ENCODE measurements at places on chromosomes 6 and 20.

DNA sequence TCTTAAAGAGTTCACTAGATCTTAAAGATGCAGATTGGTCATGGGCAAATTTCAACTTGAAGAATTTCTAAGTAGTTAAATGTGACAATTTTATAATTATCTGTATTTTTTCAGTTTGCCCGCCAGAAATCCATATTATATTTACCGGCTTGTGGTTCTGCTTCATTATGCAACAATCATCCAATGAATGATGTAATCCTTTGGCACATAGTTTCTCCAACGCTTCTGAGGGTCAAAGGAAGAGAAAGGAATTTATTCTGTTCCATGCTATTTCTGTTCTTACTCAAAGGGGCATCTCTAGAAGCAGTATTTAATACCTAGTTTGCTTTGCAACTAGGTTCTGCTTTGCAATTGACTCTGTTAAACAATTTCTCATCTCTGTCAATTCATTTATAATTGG, 359.3 kb upstream of the PLCB4 start:
- no peak for DNase-seq

GRCh38 chr20:19427913-19428312, 215.5 kb downstream of the SLC24A3 start:
- DNase-seq = no peak

DNA sequence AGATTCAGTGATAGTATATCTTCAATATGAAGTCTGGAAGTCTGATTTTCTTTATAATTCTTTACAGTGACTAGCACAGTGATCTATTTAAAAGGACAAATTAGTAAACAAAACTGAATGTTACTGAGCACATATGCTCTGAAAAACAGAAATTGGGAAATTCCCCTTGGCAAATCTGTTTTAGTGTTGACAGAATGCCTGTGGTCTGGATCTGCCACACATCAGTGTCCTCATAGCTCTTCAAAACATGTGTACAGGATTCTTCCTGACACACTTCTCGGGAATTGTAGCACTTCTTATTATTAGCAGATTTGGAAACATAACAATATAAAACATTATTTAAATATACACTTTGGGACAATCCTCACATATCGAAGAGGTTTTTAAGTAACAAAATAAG, 354.3 kb downstream of the COL12A1 start:
- no peak for DNase-seq

- DNase-seq = no peak
These were observed at the start of gene UBD for GRCh38 chr6:29559524-29560287. Gene UBD (minus strand): TSS chr6:29559732. CDS start chr6:29559701, 31 bp downstream.

DNA sequence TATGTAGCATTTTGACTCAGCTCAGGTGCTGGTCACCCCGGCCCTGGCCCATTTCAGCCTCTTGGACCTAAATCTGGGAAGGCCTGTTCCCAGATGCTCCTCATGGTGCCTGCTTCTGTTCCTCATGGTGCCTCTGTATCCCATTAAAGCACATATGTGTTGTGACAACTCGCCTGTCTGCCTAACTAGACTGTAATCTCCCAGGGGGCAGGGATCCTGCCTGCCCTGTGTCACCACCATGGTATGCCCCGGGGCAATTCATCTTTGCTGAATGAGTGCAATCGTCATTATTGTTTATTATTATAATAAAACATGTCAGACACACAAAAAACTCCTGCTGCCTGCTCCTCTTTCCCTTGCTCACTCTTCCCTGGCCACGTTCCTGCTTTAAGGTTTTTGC, 62.0 kb downstream of the ZFP64 start:
- DNase-seq = no peak

GRCh38 chr6:105196076-105196475, 16.3 kb upstream of the POPDC3 start:
- no peak for DNase-seq

DNA sequence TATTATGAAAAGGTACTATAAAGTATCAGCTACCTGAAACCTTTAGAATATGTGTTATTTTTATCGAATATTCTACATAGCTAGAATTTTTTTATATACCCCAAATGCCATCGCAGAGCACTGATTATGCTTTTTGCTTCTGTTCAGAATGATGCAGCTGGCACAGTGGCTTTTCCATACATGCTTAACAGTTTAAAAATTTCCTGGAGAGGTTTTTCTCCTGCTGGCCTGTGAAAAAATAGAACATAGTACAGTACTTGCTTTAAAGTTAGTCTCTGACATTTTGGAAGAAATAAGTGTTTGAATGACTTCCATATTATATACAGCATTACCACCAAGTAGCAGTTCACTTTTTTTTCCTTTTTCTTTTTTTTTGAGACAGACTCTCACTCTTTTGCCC, 5.3 kb downstream of the DOP1A start:
- DNase-seq = no peak

DNA sequence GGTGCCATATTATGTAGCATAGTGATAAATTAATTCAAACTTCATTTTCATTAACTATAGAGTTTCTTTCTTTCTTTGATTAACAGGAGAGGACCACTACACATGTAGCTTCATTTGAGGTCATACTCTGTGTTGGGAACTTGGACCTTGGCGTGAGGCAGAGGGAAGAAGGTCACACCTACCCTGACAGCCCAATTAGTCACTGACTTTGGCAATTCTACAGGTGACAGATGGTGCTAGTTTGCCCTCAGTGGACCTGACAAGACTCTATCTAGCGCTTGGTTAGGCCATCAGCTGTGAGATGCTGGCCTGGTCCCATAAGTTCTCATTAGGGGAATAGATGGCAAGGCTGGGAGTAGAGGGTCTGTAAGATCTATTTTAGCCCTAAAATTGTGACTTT, 14.2 kb downstream of the SLX4IP start:
- DNase-seq = no peak

DNA sequence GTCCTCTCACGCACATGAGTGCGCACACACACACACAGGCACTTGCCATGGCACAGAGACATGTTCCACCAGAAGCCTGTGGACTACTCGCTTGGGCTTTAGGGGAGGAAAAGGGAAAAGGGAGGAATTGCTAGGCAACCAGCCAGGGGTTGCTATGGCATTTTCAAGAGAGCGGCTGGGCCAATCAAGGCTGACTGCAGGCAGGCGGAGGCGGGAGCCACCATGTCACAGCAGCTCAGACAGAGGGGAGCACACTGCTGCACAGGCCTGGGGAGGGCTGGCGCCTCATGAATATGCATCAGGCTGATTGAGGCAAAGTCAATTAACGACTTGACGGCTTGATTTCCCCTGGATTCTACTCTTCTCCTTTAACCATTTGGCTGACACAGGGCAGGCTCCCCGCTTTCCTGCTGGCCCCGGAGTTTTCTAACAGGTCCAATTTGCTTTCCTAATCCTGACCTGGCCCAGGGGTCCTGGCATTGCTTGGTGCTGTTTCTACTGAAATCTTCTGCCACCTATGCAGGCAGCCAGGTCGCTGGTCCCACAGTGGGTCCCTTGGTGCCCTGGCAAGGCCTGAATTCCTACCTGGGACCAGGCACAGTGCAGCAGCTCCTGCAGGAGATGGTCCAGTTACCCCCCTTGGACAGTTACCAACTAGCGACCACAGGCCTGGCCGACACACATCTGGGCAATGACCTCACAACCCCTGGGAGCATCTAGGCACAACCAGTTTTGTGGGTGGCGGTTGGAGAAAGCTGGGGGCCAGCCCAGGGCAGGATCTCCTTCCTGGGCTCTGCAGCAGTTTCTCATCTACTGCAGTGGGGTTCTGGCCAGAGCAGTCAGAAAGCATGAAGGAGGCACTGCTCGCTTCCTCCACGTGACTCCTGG, 52.1 kb downstream of the YTHDF1 start:
- DNase-seq = no peak

DNA sequence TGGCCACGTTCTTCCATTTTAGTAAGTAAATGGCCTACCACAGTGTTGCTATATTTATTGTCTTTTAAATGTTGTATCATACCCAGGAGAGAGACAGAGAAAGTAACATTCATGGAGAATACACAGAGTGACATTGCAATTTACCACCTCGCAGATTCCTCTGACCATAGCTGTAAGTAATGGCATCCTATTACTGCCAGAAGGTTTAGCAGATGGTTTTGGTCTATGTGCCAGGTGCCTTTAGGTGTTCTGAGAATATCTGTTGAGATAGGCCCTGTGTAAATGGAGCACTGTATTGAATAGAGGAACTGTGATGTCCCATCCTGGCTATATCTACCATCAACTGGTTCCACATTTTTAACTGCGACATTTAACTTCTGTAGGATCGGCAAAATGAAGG, 559.6 kb downstream of the KIF16B start:
- no peak for DNase-seq

GRCh38 chr20:51608061-51608460, 65.5 kb upstream of the NFATC2 start:
- DNase-seq = no peak

All from CD4-positive, alpha-beta T cell treated with Interleukin-10 for 1 hour (primary cell).